ENCODE measurements at places on chromosomes 5 and 9.

- DNase-seq, result no peak
Measured at GRCh38 chr9:98241357-98242300, 13.8 kb downstream of the TBC1D2 start.

DNA sequence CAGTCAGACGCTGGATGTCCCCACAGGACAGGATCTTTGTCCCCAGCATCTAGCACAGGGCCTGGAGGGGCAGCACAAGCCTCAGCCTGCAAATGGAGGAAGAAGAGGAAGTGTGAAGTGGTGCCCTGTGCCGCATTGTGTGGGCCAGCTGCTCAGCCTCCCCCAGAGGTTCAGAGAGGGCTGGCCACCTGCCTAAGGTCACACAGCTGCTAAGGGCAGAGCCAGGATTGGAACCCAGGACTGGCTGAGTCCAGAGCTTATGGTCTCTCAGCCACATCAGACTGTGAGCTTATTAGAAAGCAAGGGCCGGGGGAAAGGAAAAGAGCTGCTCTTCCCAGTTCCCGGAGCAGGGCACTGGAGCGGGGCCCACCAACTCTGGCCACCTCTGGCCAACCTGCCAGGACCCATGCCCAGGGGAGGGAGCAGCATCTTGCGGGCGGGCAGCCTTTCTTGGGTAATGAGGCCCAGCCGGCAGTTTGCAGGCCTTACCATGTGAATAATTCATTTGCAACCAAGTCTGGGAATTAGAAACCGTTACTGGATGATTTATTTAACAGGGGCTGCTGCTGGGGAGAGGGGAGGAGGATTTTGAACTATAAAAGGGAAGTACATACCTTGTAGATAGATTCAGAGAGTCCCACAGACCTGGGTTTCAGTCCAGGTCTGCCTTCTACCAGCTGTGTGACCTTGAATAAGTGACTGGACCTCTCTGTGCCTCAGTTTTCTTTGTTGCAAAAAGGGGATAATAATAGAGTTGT, 11.6 kb upstream of the CRB2 start:
- no peak for DNase-seq

DNA sequence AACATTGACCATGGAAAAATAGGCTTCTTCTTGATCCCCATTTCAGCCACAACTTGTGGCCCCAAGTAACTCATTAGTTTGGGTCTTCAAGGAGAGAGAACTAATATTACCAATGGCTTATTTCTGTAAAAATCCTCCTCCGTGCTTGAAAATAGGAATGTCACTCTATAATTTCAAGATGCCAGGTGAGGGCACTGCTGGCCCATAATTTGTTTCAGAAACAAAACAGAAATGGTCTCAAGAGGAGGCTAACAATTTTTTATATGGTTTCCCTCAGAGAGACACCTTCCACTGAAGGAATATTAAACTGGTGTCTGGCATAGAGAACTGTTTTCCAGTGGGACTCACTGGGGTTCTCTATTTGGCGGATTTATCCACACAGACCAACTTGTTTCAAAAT, 437.0 kb upstream of the TRPC7 start:
- no peak for DNase-seq

DNA sequence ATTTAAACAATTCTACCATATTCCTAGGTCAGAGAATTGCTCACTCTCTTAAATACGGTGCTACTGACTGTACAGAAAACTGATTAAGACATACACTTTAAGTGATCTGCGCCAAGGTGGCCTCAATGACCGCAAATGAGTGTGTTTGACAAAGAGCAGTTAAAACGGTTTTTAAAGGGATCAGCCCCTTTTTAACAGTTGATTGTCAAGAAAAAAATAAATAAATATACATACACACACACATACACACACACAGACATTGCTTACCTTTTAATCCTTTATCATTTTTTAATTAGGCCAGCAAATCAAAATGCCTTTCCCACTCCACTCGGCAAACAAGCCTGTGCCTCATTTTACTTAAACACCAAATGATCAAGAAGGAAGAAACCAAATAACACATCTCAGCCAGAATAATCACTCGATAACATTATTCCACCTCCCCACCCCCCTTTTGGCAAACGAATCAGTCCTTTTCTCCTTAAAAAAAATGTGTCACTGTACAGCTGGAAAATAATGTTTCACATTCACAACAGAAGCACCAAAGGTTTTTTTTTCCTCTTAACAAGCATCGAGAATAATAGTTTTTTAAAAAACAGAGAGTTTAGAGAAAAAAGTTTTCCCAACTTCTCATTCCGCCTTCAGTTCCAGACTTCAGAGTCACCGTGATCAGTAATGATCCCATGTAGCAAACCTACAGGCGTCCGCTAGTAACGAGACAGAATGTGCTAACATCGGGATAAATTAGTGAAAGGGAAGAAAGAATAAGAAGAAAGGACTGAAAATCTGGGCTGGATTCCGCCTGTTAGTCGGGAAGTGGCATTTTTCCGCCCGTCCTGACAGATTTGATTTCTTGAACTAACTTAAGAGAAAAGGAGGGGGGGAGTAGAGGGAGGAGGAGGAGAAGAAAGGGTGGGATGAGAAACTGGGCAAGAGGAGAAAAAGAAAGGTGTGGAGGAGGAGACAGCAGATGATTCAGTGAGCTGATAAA, at the start of gene ZNF608:
Gene ZNF608 (minus strand): TSS at position 712 of the 988 bp plus-strand sequence. CDS start 1,650 bp downstream, outside the sequence.
- no peak for DNase-seq

DNA sequence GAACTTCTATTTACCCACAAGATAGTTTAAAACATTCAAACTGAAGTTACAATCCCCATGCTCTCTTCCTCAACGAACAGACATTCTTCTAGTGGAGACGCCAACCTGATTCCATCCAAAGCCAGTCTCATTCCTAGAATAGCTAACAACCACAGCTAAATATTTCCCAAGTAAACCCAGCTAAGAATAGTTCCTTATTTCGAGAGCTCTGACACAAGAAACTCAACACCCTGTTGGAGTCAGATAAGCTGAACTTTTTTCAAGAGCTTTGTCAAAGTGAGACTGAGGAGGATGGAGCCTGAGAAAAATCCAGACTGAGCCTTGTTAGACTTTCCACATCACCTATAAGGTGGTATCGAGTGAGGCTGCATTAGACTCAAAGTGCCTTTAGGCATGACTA, 56.7 kb upstream of the RPS23 start:
- DNase-seq, result no peak

GRCh38 chr5:1974081-1974480, 91.4 kb upstream of the IRX4 start:
- no peak for DNase-seq

DNA sequence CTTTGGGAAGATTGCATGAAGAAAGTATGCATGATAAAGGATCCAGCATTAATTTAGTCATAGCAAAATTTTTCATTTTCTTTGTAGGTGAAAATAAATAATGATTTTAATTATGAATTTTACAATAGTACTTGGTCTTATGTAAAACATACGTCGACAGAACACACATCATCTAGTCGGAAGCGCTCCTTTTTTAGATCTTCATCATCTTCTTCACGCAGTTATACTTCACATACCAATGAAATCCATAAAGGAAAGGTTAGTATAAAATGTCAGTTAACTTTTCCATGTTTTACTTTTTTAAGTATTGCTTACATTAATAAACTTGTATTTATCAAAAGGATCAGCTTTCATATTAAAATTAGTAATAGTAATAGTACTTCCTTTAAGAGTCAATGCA, 35.8 kb downstream of the C7 start:
- DNase-seq, result no peak

DNA sequence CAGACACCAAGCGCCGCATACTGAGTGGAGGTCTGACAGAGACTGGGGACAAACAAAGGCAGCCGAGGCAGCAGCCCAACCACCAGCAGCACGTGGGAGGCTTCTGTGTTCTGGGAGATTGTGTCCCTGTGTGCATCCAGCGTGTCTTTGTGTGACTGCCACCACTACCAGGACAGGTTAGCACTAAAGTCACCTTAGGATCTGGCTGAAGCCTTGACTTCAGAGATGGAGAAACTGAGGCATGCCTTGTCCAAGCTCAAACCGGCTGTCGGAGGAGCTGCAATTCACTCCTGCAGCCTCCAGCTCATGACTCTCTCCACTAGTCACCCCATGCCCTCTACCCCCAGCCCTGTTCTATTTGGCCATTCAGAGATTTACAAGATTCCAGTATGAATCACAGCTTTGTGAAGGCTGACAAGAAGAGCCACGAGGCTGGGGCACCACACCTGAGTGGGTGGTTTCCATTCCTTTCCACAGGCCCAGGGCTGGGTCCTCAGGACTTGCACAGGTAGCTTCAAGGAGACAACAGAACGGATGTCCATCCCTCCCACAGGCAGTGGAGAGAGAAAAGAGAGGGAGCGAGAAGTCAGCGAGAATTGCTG, 69.3 kb downstream of the SHB start:
- peak; percentile 7 for DNase-seq

GRCh38 chr5:85000671-85001070, 616.0 kb upstream of the EDIL3 start:
- DNase-seq, result no peak

GRCh38 chr9:132517815-132518550, 64.4 kb upstream of the BARHL1 start:
- DNase-seq, result no peak

- peak; percentile 44 for DNase-seq
Measured at GRCh38 chr5:34474573-34475021, 181.5 kb upstream of the RAI14 start.
